SK-N-SH treated with all-trans-retinoic acid at 6 μM for 48 hours (cell line): ENCODE measurements at places on chromosomes 16 and 17.

DNA sequence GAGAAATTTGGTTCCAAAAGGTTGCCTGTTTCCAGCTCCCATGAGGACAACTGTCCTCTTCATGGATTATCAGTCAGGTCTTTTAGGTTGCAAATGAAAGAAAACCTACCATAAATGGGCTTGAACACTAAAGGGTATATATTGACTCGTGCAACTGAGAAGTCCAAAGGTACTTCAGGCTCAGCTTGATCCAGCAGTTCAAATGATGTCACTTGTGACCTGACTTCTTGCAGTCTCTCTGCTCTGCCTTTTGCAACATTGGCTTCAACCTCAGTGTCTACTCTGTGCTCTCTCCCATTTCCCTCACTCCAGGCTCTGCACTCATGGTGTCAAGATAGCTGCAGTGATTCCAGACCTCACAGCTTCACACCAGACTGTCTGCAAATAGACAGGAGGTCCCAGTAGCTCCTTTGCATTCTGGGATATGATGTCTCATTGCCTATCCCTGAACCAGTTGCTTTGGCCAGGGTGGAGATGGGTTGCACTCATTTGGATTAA is 5.5 kb upstream of the CALB2 start:
- no peak for ATAC-seq

DNA sequence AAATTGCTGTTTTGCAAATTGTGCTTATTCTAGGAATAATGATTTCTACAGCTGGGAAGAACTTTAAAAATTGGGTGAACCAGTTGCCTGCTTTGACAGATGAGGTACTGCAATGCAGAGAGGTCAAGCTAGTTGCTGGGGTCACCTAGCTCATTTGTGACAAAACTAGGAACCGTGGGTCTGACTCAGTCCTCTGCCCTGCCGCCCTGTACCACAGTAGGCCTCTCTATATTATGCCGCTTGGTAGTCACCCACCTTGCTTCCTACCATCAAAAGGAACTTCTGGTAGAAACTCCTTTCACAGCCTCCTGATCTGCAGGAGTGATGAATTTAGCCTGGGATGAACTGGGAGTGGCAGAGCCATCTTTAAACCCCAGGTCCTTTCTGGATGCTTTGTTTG is 105.7 kb downstream of the PITPNC1 start:
- no peak for ATAC-seq

GRCh38 chr17:57927048-57927723 is 28.0 kb downstream of the CUEDC1 start:
- ATAC-seq, result peak; percentile 95

DNA sequence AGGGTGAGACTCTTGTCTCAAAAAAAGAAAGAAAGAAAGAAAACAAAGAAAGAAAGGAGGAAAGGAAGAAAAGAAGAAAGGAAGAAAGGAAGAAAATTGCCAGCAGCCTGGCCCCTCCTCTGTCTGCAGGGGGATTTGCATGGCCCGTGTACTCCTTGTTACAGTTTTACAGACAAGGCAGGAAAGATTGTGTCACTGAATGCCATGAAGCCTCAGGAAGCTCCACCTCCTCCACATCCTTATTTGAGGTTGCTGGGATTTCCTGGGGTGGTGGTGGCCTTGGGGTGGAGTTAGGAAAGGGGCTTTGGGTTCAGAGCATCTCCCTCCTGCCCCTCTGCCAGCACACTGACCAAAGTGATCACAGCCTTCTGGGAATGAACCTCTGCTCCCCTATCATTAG is 23.6 kb downstream of the CFAP20 start:
- ATAC-seq, result no peak

- ATAC-seq, result no peak
Observed at GRCh38 chr17:72646176-72646575, 446.3 kb downstream of the SLC39A11 start.

- no peak for ATAC-seq
Observed at GRCh38 chr17:81301195-81302144, 6.4 kb upstream of the SLC38A10 start.

DNA sequence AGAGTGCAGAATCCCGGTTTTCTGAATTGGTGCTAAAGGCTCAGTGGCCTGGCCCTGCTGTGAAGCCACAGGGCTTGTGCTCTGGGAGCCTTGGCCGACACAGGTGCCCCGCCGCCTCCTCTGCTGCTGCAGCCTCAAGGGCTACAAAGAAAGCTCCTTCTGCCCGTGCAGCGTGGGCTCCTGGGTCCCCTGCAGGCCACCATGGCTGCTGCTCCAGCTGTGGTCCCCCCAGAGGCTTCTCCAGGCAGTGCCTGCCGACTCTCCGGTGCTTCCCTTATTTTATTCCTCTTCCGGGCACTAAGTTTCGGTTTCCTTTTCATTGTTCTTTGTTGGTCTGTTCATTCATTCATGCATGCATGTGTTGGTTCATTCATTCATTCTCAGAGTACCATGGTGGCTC is 53.1 kb downstream of the CMIP start:
- ATAC-seq, result no peak

DNA sequence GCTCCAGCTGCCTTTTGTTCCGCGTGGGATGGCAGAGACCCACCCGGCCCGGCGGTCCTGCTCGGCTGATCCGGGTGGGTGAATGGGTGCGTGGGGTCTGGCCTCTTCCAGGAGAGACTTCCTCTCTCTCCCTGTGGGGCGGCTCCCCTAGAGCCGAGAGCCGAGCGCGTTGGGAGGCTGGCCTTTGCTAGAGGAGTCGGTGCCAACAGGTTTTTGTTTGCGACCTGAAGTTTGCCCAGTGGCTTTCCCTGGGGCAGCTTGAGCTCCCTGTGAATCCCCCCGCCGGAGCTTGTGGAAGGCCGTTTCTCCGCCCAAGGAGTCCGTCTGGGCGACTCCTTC is 970 bp downstream of the EPN2 start:
- ATAC-seq, result peak; percentile 66

DNA sequence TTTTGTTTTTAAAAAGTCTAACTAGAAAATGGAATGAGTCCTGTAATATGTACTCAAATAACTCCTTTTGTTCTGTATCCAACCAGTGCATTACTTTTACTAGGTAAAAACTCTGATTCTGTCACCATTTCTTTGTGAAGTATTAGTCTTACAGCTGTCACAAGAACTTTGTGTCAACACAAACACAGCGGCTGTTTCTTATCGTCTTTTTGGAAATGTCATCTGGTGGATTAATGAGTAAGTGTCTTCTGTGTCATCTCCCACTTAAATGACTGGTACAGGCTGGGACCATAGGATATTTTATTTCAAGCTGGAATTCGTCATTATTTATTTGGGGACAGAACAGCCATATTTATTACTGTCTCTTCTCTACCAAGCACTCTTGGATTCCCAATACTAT is 19.1 kb upstream of the ALDH3A2 start:
- ATAC-seq, result no peak

GRCh38 chr17:40534371-40535189 is 30.7 kb downstream of the CCR7 start:
- no peak for ATAC-seq

GRCh38 chr17:65173284-65173793 is 36.2 kb downstream of the RGS9 start:
- ATAC-seq, result peak; percentile 76

DNA sequence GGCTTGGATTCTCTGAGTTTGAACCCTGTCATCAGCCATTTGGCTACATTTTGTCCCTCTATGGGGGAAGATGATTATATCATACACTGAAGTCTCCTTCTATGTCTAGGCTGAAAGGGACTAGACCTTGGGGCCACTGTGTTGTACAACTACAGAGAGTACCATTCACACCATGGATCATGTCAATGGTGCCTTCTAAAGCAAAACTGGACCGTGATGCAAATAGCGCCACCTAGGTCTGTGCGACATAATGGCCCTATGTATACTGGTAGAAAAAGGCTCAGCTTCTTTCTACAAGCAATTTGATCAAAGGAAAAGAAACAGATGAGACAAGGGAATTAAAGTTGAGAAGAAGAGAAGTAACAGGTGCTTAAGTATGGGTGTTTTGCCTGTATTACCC is 100.7 kb downstream of the LYRM1 start:
- peak; percentile 79 for ATAC-seq

DNA sequence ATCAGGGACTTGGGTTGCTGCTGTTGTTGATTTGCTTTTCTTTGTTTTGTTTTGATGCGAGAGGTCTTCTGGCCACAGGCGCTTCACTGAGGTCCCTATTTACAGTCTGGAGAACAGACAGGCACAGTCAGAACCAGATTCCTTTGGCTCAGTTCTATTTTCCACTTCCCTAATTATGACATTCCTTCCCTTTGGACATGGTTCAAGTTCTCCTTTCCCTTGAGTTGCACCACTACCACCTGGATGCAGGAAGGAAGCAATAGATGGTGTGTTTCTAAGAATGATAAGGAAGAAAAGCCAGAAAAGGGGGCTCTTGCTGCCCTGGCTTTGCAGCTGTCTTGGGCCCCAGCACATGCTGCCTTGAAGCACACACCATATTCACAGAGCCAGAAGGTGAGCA is 160.6 kb downstream of the MAF start:
- no peak for ATAC-seq

DNA sequence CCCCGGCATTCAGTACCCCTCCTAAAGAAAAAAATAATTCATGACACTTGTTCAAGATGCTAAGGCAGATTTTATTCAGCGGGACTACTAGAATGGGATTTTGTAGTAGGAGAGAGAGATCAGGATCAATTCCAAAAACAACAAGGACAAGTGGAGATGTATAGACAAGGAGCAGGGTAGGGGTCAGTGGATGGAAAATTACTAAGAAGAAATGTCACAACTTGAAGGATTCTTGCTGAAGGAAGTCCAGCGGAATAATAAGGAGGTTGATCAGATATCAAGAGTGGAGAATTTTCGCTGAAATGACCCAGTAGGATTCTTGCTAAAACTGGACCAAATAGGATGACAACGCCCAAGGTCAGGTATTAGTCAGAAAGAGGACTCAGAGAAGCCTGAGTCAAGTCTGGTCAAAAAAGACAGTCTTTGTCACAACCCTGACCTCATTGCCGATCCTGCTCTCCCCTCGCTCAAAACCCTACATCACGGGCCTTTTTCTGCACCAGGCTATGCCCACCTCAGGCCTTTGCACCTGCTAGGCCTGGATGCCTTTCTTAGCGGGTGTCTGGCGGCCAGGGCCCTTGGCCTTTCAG is 36.9 kb downstream of the MMD start:
- no peak for ATAC-seq

DNA sequence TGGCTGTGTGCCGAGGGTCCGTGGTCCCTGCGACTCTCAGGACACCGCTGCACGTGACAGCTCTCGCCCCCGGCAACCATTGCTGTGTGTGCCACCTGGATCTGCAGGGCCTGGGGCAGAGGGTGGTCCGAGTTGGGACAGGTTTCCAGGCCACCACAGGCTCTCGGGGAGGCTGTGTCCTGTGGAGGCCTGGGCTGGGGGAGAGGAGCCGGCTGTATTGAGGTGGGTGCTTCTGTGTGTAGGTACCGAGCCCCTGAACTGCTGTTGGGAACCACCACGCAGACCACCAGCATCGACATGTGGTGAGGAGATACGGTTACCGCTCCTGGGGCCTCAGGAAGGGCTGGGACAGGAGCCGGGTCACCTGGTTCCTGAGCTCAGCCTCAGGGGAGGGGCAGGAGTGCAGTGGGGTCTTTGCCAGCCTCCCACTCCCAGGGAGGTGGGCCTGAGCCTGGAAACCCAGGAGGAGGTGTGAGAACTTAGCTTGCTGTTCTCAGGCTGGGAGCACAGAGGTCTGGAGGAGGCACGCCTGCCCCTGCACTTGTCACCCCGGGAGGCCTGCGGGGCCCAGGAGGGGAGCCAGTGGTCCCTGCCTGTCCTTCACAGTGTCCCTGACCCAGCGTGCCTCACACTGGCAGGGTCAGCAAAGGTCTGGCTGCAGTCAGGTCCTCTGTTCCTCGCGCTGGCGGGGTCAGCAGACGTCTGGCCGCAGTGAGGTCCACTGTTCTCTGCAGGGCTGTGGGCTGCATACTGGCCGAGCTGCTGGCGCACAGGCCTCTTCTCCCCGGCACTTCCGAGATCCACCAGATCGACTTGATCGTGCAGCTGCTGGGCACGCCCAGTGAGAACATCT is 7.3 kb downstream of the SPATA2L start:
- no peak for ATAC-seq

- ATAC-seq, result peak; percentile 55
Observed at GRCh38 chr17:56213031-56213430, 59.8 kb downstream of the ANKFN1 start.

GRCh38 chr17:16450028-16450427 is 34.7 kb downstream of the TRPV2 start:
- no peak for ATAC-seq

DNA sequence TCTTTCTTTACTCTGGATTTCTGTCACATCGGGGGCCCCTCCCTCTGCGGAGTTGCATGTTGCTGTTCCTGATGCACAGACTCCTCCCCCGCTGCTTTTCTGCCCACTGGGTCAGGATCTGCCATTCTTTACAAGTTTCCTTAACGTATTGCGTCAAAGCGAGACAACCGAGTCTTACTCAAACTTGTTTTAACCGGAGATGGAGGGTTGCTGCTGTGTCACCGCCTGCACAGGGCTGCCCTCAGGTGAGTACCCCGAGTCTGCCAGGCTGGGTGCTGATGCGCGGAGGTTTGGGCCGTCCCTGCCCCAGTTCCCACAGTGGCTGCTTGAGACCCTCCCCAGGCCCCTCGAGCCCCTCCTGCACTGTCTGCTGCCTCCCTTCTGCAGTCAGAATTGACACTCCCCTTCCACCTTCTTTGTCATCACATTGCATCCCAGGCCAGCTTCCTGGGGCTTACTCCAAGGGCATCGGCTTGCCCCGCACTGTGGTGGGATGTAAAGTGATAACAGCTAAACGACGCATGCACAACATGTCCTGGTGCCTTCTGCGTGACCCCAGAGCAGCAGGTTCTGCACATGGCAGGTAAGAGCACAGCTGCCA is 19.3 kb downstream of the CARHSP1 start:
- ATAC-seq, result peak; percentile 18

- ATAC-seq, result no peak
Observed at GRCh38 chr16:70610273-70611223, 35.8 kb upstream of the IL34 start.

- no peak for ATAC-seq
Observed at GRCh38 chr16:72457243-72457940, 285.4 kb upstream of the PMFBP1 start.

DNA sequence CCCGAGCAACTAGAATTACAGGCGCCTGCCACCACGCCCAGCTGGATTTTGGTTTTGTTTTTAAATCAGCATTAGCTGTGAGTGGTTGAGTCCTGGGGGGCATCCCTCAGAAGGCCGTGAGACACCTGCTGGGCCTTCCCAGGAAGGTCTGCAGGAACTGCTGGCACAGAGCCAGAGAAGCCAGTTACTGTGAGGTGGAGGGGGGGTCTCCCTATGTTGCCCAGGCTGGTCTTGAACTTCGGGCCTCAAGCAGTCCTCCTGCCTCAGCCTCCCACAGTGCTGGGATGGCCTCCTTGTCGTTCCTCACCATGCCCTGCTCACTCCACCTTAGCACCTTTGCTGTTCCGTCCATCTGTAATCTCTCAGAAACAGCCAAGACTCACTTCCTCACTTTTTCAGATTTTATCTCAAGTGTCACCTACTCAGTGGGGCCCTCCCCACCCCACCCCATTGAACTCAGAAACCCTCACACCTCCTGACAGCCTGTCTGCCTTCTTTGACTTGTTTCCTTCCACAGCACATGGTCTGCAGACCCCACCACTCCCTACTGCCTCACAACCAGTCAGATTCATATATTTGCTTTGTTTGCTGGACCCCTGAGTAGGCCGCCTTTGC is 62.3 kb downstream of the WSB1 start:
- ATAC-seq, result no peak

- peak; percentile 86 for ATAC-seq
Observed at GRCh38 chr17:47423406-47424295, 99.9 kb downstream of the EFCAB13 start.

- no peak for ATAC-seq
Observed at GRCh38 chr17:17514993-17515933, 19.1 kb upstream of the RASD1 start.
